Bronchial epithelial cell (primary cell): ENCODE measurements at places on chromosomes 13 and 19. TPM values are rescaled to one million over a fixed set of nuclear protein-coding genes. Genes with fewer than 3 reads are reported as not detected.

Gene PLK5
- not detected in 2 replicates for total RNA-seq

Gene PRR19
- not detected in 2 replicates for total RNA-seq

Gene ZNF737
- total RNA-seq = 3.7 and 6.1 TPM in 2 replicates

Gene SCGB2B2
- under 0.01 TPM in 2 replicates for total RNA-seq

Gene UNC13A
- under 0.01 TPM in 1 of 2 replicates, not detected in the other for total RNA-seq

Gene SYT5
- 0.13 and 0.26 TPM in 2 replicates for total RNA-seq

DNA sequence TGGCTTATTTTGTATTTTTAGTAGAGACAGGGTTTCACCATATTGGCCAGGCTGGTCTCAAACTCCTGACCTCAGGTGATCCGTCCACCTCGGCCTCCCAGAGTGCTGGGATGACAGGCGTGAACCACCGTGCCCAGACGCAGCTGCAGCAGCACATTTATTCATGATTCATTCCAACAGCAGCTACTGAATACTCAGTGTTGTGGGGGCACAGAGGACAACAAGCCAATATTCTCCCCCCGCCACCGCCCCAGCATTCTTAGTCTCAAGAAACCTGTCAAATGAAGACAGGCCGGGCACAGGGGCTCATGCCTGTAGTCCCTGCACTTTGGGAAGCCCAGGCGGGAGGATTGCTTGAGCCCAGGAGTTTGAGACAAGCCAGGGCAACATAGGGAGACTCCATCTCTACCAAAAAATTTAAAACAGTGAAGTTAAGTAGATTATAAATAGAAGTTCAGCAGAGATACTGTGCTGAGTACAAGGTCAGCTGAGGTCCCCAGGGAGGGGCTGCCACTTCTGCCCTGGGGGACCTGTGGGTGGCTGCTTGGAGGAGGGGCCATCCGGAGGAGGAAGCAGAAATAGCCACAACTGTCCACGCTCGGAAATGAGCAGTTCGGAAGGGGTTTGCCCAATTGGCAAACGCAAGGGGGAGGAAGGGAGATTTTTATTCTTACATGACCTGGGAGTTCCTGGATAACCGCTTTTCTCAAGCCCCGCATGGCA lies 4.3 kb downstream of the DOT1L start:
- DNase-seq = no peak

GRCh38 chr13:28353679-28354078 lies 141.2 kb downstream of the FLT1 start:
- no peak for DNase-seq

DNA sequence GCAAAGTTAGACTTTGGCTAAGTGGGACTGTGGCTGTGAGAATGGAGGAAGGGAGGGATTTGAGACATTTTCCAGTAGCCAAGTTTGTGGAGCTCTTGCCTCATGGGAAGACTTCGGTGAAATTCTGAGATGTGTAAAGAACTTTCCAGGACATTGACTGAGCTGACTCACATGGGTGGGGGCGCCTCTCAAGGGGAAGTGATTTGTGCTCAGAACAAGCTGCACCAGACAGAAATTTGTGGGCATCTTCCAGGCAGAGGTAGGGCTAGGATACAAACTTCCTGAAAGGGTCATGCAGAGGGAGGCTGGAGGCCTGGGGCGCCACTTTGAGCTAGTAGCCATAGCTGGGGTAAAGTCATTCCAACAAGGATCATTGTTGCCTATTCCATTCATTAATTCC lies 9.8 kb upstream of the SIGLEC10 start:
- no peak for DNase-seq

DNA sequence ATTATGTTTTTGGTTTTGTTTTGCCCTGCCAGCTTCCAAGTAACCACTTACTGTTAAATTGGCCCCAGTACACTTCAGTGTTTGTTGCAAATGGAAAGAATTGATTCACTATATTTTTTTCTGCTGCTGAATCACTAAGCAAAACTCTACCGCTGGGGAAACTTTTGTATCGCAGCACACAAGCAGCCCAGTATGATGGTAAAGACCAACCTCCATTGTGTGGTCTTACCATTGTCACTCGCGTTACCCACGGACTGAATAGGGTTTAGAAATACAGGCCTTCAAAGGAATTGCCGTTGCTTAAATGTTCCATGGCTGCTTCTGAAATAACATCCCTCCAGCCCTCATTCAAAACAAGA lies 7.9 kb downstream of the SPATA13 start:
- DNase-seq = no peak

DNA sequence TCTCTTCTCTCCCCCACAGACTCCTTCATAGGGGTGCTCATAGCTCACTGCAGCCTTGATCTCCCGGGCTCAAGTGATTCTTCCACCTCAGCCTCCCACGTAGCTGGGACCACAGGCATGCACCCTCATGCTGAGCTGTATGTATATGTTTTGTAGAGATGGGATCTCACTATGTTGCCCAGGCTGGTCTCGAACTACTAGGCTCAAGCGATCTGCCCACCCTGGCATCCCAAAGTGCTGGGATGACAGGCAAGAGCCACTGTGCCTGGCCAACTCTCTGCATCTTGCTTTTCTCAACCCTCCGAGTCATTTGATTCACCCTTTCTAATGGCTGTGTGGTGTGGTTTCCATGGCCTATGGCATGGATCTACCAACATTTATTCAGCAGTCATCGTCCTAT lies 10.1 kb upstream of the IRGC start:
- no peak for DNase-seq

GRCh38 chr19:38868551-38868950 lies 9.5 kb downstream of the RINL start:
- DNase-seq = no peak

GRCh38 chr13:44084146-44084545 lies 204.4 kb downstream of the LACC1 start:
- no peak for DNase-seq

DNA sequence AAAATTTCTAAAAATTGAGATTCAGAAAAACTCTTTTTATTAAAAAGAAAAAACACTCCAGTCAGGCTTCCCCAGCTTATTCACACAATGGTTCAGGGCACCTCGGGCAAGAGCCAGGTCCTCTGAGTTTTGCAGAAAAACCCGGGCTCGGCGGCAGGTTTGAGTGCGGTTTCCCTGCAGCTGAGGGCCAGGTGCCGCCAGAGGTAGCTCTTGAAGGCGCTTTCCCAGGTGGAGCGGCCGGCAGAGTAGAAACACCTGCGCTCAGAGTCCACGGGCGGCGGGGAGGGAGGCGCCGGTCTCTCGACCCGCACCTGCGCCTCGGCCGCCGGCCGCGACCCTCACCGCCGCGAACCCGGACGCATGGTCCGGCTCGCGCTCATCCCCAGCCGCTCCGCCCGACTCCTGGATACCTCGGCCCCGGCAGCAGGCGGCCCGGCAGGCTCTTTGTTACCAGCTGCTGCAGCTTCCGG lies 444 bp downstream of the PROSER1 start:
- DNase-seq = no peak

GRCh38 chr19:11050323-11051114 lies 38.7 kb upstream of the LDLR start:
- DNase-seq = no peak

DNA sequence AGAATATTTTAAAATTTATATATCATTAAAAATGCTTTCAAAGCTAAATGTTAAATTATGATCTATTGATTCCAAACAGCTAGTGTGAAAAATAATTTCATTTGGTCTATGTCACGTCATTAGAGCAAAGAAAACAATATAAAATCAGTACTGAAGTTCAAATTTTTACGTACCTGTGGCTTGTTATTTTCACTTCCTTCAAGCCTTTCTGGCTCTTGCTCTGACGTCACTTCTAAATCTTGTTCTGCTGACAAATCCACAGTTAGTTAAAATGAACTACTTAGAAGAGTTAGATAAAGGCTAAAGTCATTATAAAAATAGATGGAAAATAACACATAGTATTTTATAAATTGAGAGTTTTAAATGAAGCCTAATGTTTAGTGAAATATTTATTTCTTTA lies 147.7 kb upstream of the TUBA3C start:
- DNase-seq = no peak

GRCh38 chr19:32131005-32131404 lies 214.4 kb upstream of the ZNF507 start:
- DNase-seq = no peak
